MV-4-11 (cell line): ENCODE measurements at places on chromosomes 2 and 18.

DNA sequence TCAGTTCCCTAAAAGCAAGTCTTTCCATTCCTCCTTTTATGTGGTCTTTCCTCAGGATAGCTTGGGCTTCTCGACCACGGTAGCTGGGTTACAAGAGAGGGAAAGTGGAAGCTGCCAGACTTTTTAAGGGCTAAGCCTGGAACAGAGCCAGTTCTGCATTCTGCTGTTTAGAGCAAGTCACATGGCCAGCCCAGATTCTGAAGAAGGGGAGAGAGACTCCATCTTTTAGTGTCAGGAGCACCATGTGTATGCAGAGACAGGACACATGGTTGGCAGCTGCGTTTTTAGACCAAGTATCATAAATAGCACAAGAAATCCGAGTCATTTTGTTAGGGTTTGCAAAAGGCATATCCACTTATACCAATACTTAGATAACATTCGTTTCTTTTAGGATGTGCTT, 4.7 kb downstream of the HMSD start:
- DNase-seq, result peak; percentile 39

DNA sequence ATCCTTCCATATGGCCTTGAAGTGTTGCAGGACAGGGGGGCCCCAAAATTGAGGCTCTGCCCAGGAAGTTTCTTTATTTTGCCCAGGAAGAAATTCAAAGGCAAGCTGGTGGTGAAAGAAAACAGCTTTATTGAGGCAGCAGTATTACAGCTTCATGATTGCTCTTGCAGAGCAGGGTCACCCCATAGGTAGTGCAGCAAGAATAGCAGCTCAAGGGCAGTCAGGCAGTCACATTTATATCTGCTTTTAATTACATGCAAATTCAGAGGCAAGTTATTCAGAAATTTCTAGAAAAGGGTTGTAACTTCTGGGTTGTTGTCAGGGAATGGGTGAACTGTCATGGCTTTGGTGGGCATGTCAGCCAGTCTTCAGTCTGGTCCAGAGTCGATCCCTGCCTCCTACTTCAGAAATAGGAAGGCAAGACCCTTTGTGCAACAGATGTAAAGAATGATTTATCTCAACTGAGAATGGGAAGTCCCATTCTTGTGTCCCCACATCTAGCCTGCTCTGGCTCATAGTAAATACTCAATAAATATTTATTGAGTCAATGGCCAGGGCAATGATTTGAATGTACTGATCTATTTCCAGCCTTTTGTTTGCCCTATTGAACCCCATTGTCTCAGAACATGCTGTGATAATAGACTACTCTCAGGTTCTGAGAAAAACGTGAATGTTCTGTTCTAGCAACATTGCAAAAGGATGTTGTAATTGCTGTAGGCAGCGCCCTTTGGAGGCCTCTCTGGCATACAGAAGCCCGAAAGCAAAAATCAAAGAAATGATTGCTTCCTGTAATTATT, 129.8 kb downstream of the MYO3B start:
- DNase-seq, result no peak

DNA sequence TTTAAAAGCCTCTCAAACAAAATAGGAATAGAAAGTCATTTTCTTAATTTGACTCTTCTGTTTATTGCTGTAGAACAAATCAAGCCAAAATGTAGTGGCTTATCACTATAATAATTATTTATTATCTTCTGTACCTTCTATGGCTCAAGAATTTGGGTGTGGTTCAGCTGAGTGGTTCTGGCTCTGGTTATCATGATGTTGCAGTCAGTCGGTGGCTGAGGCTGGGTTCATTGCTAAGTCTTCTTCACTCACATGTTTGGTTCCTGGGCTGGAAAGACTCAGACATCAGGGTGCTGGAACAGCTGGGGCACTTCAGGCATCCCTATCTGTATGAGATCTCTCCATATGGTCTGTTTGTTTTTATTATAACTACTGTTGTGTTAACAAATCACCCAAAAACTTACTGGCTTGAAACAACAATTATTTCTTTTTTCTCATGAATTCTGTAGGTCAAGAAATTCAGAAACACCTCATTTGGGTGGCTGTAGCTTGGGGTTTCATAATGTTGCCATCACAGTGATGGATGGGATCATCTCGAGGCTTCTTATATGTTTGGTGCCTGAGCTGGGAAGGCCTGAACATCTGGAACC, 242.6 kb upstream of the FBXO11 start:
- DNase-seq, result no peak

GRCh38 chr2:144693179-144693578, 173.3 kb upstream of the ZEB2 start:
- DNase-seq, result no peak

GRCh38 chr2:203820969-203821368, 46.6 kb upstream of the CTLA4 start:
- no peak for DNase-seq

DNA sequence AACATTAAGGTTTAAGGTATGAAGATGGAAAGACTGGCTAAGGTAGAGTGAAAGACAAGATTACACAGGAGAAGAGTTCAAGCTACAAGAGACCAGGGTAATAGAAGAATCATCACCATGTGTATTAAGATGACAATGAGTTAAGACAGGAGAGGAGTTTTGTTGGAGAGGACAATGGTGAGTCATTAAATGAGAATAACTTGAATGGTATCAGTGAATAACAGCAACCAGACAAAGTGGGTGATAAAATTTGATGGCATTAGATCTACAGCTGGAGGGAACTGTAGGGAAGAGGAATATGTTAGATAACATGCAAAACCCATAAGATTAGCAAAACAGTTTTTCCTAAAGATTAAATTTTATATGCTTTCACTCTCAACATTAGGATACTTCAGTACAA, 18.8 kb upstream of the ENOSF1 start:
- no peak for DNase-seq

GRCh38 chr2:199136681-199137080, 321.1 kb downstream of the SATB2 start:
- DNase-seq, result no peak
